NCI-H1092 treated with DMSO at 0.1 percent for 48 hours (cell line): ENCODE measurements at places on chromosomes 4 and X.

GRCh38 chr4:64814616-64815015, 405.4 kb upstream of the TECRL start:
- DNase-seq: no peak

GRCh38 chr4:7818399-7818911, 121.2 kb downstream of the AFAP1 start:
- peak; percentile 57 for DNase-seq

DNA sequence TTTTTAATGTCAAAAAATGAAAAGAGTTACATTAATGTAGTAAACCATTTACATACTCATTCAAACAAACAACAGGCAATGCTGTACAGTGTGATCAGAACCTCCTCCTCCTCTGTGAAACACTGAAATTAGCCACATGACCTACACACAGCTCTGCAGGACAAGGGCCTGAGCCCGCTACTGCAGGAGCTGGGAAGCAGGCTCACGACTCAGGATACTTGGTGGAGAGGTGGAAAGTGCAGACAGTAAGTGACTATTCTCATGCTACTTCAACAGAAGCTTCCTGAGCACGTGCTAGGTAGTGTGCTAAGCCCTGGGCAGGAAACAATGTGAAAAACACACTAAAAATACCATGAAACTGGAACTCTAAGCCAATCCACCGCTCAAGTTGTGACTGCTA, 56.8 kb downstream of the TAPT1 start:
- no peak for DNase-seq

DNA sequence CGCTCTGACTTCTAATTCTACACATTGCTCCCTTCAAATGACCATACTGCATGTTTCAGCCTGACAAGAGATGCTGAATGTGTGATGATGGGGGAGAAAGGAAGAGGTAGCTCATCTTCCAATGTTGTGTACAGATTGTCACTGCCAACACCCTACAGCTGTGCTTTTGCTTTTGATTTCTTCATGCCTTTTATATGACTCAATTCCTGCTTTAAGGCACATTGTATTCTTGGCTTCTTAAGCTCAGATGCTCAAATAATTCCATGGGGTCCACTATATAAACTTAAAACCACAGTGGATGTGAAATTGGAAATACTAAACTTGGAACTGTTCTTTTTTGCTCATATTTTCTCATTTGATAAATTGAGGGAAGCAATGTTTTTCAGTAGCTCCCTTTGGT, 183.2 kb upstream of the WDFY3 start:
- DNase-seq: no peak

DNA sequence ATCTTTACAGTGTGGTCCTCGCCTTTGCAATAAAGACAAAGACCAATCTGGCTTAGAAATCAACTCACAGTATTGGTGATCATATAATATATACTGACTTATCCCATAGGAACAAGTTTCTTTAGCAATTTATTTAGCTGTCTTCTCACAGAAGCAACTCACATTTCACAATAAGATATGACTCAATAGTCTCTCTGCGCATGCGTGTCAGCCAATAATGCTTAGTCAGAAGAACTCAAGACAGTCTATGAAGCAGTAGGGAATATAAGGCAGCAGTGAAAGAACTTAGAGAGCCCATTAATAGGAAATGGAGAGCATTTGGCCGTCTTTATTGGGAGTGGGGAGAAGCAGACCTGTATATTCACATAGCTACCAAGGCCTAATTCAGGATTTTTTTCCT, 216.7 kb downstream of the IL13RA2 start:
- no peak for DNase-seq

GRCh38 chr4:168695288-168695687, 198.4 kb downstream of the PALLD start:
- no peak for DNase-seq

DNA sequence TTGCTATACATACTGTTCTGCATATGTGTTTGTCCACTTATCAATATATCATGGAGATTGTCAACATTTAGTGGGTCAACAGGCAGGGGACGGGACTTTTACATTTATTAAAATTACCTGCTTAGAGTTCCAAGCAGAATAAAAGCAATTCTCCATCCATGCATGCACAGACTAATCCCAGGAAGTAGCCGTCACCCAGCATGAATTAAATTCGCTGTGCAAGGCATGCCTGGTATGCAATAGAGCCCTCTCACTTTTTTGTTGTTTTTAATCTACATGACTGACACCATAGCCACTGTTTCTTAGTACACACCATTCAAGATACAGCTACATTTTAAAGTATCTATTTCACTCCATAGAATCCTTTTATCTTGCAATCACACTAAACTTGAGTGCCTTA, 108.9 kb downstream of the USP46 start:
- no peak for DNase-seq

GRCh38 chr4:39450618-39451017, 8.1 kb downstream of the RPL9 start:
- no peak for DNase-seq

- DNase-seq: no peak
Observed at GRCh38 chr4:169846396-169846795, 88.7 kb upstream of the HPF1 start.

DNA sequence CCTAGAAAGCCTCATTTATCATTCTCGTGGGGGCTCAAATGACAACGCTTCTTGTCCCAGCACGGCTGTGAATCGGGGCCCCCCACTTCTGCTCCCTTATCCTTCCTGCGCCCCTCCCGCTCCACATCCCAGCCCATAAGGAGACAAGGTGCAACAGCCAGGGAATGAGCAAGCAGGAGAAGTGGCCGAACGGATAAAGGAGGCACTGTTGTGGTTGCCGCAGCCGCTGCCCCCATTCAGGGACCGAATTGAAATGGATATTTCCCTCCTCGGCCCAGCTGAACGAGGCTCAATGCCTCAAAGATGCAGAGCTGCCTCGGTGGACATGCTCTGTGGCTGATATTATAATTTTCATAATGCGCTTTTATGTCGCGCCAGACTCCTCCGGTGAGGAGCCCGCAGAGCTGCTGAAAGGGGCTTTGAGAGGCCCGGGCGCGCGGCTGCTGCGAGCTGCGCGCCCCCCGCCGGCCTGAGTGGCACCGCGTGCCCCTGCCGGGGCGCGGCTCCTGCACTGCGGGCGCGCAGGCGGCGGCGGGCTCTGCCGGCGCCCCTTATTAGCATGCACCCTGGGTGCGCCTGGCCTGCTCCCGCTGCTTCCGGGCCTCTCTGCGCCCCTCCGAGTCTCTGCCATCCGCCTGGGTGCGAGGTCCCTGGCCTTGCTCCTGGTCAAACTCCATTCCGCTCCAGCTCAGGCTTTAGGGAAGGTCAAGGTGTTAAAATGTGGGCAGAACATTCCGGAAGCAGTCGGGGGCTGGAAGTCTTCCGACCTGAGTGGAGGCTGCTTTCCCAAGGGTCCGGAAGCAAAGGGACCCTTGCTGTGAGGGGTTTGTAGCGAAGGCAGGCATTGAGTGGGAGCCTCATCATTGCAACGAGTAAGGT, 68.2 kb upstream of the TMEM33 start:
- peak; percentile 14 for DNase-seq

GRCh38 chr4:8349664-8350236, 80.2 kb downstream of the HTRA3 start:
- no peak for DNase-seq

GRCh38 chrX:119266364-119266995, 30.4 kb downstream of the PGRMC1 start:
- peak; percentile 13 for DNase-seq

GRCh38 chrX:41827886-41828285, 95.5 kb downstream of the CASK start:
- no peak for DNase-seq

- no peak for DNase-seq
Observed at GRCh38 chr4:41644915-41645295, 103.6 kb downstream of the PHOX2B start.

DNA sequence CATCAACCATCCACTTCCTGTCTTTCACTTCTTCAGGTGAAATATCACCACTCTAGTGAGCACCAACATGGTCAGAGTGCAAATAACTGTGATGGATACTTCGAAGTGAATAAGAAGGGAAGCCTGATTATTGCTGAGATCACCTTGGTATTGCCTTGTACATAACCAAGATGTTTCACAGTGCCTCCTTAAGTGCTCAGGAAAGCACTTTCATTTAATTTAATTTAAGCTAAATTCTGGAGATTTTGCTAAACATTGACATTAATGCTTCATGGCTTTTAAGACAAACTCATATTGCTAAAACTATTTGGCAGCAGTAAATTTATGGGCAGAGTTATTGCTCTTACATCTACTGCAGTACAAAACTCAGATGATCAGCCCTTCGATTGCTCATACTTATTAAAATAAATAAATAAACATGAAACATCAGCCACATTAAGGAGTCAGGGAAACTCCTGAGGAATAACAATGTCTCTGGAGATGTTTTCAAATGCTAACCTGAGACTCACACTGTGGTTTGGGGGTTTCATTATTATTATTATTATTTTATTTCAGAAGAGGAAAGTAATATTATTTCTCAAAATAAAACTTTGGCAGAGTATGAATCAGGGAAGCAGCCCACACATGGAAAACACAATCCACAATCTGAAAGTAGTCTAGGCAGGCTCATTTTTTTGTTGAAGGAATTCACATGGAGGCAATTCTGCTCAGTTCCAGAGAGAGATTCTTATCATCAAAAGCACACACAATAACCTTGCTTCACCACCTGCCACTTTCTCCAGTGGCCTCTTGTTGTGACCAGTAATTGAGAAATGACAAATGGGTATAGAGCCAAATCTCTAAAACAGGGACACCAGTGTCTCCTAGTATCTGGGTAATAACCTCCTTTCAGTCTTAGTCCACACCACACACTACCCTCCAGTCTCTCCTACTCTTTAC, 344.2 kb downstream of the MAPK10 start:
- DNase-seq: no peak

GRCh38 chrX:2627272-2627867, 63.7 kb upstream of the CD99 start:
- no peak for DNase-seq

GRCh38 chr4:184150102-184150839, 67.4 kb downstream of the ENPP6 start:
- DNase-seq: no peak

DNA sequence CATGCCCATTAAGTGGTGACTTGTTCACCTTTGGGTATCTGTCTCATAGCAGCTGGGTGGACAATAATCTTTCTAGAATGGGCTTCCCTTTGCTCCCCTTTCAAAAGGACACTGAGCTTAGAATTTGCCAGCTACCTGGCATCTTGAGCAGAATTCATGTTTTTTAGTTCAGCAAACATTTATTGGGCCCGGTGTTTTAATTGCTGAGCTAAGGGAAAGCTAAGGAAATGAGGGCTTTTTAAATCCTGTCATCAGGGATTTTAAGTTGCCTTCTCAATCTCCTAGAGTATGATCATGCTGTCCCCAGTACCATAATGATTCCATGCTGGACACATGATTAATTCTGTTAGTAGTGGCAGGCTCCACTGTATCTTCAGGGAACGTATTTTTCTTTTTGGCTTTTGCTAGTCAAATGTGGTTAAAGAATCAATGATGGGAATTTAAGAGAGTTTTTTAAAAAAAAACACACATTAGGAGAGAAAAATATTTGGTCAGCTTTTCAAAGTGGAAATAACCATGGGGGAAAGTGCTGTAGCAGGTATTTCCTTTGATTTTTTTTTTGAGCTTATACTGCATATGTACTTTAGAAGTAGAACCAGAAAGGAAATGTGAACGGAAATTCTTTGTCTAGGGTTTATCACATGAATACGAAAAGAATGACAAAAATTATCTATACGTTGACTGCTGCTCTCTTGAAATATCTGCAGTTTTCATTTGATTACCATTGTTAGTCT, 208.9 kb downstream of the CLCN4 start:
- no peak for DNase-seq

DNA sequence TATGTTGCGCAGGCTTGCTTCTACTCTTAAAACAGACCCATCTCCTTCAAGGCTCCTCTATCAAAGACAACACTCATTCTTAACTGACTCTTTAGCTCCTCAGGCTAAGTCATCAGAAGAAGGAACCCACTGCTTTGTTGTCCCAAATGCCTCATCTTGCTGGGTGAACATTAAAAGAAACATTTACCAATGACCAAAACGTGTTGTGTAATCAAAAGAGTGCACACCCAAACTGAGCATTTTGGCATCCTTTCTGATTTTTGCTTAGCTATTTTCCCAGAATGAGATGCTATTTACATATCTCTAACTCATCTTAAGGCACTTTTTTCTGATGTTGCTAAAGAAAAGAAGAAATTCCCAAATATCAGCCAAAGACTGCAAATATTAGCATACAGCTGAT, 131.7 kb upstream of the VCX3A start:
- DNase-seq: no peak

DNA sequence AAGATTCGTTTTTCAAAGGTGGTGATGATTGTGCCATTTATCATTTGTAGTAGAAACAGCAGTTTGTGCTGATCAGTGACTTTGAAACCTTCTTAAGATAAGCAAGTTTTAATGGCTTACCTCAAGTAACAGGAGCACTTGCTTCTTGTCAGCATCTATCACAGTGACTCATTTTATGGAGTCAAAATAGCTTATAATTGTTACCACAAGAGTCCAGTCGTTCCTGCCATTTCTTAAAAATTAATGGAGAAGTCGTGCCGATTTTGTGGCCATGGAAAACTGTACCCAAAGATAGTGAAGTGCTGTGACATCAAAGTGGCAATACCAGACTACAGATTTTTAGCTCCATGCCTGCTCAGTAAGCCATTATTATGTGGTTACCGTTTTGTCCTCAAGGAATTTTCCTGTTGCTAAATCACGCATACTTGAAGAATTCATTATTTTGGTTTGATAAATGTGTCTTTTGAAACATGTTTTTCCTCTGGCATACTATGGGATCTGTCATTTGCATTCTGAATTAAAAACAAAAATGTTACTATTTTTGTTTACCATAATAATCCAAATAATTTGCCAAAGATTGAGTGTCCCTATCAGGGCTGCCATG, 129.9 kb downstream of the CBR4 start:
- DNase-seq: no peak

DNA sequence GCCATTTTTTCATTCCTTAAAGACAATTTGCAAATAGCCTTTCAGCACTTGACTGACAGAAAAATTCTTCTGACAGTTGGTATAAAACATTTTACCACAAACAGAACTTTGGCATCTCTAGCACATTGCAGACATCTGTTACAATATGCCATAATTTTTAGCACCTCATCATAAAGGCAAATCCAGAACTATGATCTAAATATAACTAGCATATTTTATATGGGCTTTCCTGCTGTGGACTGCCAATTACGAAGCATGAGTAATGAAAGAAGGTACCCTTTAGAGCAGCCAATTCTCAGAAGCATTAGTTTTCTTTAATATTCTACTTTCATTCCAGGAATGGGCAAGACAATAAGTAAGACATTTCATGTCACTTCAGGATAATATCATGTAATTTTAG, 647.4 kb upstream of the GALNT7 start:
- no peak for DNase-seq

DNA sequence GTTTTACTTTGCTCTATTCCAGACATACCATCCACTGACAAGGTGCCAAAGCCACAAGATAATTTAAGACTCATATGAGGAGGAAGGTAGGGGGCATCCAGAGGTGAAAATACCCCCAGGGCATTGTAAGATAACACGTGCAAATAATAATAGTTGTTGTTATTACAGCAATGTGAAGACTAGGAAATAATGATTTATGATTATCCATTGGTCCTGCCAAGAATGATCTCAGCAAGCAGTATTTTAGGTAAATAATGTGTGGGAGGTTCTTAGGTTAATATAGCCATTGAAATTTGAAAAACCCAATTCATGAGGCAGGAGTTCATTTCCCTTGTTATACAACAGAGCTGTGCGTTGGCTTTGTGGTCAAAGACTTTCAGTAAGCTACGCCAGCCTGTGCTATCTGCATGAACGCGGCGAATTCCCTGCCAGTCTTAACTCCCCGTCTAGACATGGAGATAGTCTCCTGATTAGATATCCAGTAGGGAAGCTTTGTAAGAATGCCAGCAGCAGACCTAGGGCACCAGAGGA, 47.2 kb upstream of the MXRA5 start:
- DNase-seq: no peak

GRCh38 chr4:89588421-89588820, 248.5 kb downstream of the SNCA start:
- DNase-seq: no peak
